ENCODE measurements at places on chromosomes 7 and 10.

DNA sequence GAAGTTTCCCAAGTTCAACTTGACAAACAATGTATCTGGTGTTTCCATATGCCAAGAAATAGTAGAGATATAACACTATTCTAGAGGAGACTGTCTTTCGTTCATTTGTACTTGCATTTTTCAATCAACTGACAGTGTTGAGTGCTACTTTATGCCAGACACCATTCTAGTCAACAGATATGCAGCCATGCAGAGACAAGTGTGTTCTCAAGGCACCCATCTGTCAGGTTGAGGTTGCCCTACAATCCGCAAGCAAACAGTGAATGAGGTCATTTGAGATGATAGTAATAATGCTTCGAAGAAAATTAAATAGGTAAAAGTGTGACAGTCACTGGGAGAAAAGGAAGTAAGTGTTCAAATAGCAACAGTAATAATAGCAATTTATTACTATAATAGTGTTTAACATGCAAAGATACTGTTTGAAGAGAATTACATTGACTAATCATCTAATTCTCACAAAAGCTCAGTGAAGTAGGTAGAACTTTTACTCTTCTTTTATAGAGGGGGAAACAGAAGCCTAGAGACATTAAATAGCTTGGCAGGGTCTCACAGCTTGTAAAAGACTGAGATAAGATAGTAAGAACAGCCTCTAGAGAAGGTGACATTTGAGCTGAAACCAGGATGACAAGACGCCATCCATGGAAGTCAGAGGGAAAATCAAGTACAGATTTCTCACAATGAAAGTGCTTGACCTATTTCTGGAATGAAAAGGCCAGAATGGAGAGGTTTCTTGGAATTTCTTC is 936.9 kb downstream of the SORCS3 start:
- no peak overlapping the region for H3K27ac ChIP-seq
- no peak for DNase-seq
- H3K4me3 ChIP-seq, result no peak overlapping the region
- no peaks in the 10 kb centered on the region for H3K27me3 ChIP-seq

DNA sequence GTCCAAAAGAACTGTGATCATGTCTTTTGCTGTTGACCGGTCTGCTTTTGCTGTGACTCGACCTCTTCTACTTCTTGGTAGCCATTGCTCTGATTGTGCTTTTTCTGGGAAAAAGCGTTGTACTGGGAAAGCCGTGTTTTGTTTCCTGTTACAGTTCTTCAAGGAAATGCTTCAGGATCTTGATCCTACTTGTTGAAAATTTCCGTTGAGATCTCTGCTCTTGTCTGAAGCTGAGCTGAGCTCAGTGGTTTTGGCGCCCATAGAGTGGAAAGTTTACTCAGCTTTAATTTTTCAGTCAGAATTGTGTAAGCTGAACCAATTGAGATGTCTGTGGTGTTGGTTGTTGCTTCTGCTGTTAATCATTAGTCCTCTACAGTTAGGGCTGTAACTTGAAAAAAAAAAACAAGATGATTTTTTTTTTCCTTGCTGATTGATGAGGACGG is 302.2 kb downstream of the CCDC3 start:
- DNase-seq, result no peak
- peaks cover 9% of the 10 kb centered on the region for H3K36me3 ChIP-seq
- H3K4me1 ChIP-seq, result peaks cover 37% of the 10 kb centered on the region
- H3K27ac ChIP-seq, result peak overlapping the region; percentile 89
- peak overlapping the region; percentile 55 for H3K4me3 ChIP-seq
- H3K27me3 ChIP-seq, result no peaks in the 10 kb centered on the region

GRCh38 chr10:124971276-124971675 is 29.4 kb downstream of the ZRANB1 start:
- H3K27ac ChIP-seq, result no peak overlapping the region
- DNase-seq, result no peak
- H3K4me1 ChIP-seq, result peaks cover 28% of the 10 kb centered on the region
- no peaks in the 10 kb centered on the region for H3K27me3 ChIP-seq
- H3K4me3 ChIP-seq, result no peak overlapping the region
- peaks cover 37% of the 10 kb centered on the region for H3K36me3 ChIP-seq

DNA sequence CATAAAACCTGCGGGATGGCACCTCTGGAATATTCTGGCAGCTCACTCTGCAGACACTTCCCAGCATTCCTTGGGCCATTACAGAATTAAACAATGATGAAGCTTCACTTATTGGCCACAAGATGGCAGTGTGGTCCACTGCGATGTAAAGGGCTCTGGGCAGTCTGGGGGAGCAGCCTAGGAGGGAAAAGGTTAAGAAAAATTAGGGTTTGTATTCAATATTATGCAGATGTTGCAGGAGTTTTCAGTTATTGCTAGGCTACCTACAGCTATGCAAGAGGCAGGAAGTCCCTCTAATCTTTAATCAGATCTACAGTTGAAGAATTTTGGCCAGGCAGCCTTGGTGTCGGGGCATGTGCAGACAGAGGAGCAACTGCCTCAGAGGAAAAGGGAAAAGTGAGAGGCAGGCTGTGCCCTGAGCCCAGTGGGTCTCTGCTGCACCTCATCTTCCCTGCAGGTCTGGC is 233.2 kb upstream of the PRSS1 start:
- H3K27ac ChIP-seq, result no peak overlapping the region
- H3K4me1 ChIP-seq, result peaks cover 24% of the 10 kb centered on the region
- no peak overlapping the region for H3K4me3 ChIP-seq
- H3K27me3 ChIP-seq, result no peaks in the 10 kb centered on the region
- no peaks in the 10 kb centered on the region for H3K36me3 ChIP-seq
- DNase-seq, result no peak

DNA sequence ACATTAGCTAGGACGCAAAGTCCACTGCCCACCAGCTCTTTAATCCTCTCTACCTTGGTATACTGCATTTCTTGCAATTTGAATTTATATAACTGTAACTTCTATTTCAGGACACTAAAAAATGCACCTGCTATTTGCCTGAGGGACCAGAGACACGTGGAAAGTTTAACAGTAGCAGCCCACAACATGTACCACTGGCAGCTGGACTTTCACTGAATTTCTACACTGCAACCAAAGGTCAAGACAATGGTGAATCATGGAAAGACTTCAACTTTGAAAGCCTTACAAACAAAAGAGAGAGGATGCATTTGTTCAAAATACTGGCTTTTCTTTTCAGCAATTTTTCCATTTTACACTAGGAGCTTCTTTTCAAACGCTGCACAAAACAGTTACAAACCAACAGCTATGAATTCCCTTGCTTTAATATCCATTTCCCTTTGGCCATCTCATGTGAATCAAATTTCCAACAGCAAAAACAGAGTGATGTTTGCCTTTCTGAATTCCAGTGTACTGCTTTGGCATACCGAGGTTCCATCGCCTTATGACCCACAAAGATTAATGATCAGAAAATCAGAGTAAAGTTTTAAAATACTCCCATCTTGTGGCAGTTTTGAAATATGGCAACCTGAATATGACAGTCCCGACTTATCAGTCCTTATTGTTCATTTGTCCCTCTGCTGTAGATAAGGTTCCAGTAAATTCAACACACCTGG is 29.9 kb upstream of the HNRNPH3 start:
- no peak for DNase-seq
- H3K27me3 ChIP-seq, result no peaks in the 10 kb centered on the region
- no peaks in the 10 kb centered on the region for H3K36me3 ChIP-seq
- peaks cover 6% of the 10 kb centered on the region for H3K4me1 ChIP-seq

All from activated naive CD8-positive, alpha-beta T cell treated with anti-CD3 and anti-CD28 coated beads, Interleukin-2, amount 50 U/mL, for 24 hours (primary cell).